ENCODE measurements at places on chromosomes 12 and 14. TPM values are rescaled to one million over a fixed set of nuclear protein-coding genes. Genes with fewer than 3 reads are reported as not detected.

DNA sequence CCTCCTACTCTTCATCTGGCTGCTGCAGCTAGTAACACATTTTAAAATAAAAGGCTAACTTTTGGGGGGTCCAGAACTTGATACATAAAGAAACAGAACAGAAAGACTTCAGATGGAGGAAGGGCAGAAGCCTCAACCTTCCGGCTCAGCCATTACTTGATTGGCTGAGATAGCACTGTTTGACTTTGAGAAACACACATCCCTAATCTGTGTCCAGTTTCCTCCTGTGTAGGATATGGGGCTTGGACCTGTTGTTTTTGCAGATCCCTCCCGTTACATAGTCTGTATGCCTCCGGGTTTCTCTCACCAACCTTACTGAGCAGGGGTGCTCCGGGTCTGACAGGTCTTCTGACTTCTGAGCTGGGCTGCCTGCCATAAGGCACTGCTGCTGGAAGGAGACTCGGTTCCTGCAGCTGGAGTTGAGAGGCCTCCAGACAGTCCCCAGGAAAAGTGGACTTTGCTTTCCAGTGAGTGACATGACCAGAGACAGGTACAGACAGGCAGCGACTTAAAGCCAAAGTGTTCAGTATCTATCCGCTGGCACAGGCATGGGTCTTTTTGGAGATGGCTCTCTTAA is 8.3 kb upstream of the ZNF641 start:
- DNase-seq = no peak

Gene PLXNC1
- polyA plus RNA-seq = 15.6 TPM

GRCh38 chr12:32435921-32436705 is 36.8 kb downstream of the FGD4 start:
- DNase-seq = no peak

DNA sequence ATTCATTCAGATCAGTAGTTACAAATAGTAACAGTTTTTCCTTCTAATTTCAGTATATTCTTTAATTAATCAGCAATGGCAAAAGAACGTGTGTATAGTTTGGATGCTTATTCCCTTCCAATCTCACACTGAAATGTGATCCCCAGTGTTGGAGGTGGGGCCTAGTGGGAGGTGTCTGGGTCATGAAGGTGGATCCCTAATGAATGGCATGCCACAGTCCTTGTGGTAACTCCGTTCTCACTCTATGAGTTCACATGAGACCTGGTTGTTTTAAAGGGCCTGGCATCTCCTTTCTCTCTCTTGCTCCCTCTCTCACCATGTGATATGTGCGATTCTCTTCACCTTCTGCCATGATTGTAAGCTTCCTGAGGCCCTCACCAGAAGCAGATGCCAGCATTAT is 18.9 kb upstream of the SYNDIG1L start:
- no peak for DNase-seq

Measured in left renal pelvis (tissue), 4 donors.